ENCODE measurements at places on chromosomes 13 and 19. TPM values are rescaled to one million over a fixed set of nuclear protein-coding genes. Genes with fewer than 3 reads are reported as not detected.
A peak's percentile ranks its signal among the peaks of the same experiment; 100 is the strongest.

Gene ZNF763
- 6.4 TPM for polyA plus RNA-seq

Gene PRSS57
- polyA plus RNA-seq: 0.33 TPM

DNA sequence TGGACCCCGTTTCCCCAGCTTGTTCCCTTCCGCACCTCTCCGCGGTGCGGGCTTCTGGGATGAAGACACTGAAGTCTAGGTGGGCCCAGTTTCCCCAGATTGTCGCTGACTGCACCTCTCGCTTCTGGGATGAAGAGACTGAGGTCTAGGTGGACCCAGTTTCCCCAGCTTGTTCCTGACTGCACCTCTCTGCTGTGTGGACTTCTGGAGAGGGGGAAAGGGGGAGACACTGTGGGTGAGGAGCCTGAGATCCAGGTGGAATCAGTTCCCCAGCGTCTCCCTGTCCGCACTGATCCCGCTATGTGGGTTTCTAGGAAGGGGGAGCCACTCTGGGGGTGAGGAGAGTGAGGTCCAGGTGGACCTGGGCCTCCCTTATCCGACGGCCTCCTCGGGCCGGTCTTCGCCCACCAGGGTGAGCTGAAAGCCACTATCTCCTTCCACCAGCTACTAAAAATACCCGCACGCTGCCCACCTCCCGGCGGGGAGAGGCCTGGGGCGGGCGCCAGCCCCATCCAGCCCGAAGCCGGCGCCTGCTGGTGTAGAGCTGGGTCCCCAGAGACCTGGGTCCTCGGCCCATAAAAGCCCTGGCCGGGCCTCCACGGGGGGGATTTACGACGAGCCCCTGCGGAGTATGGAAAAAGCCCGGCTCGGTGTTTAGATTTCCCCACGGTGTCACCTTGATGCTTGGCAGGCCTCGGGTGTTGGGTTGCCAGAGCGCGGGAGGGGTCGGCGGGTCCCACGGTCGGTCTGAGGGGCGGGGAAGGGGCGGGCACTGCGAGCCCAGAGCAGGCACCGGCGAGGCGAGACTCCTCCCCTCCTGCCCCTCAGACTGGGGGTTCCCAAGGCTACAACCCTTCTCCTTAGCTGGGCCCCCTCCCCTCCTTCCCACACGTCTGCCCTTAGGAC is 10.6 kb downstream of the FUT6 start:
- DNase-seq: peak; percentile 83

DNA sequence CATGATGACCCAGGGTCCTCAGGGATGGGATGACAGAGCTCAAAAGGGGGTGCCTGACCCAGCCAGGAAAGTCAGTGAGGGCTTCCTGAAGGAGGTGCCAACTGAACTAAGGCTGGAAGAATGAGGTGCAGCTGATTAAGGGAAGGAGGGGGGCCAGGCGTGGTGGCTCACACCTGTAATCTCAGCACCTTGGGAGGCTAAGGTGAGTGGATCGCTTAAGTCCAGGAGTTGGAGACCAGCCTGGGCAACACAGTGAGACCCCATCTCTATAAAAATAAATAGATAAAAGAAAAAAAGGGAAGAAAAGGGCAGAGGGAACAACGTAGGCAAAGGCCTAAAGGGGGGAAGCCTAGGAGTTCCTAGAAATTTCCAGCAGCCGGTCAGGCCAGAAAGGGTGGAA is 9.1 kb upstream of the LYPD3 start:
- DNase-seq: no peak

DNA sequence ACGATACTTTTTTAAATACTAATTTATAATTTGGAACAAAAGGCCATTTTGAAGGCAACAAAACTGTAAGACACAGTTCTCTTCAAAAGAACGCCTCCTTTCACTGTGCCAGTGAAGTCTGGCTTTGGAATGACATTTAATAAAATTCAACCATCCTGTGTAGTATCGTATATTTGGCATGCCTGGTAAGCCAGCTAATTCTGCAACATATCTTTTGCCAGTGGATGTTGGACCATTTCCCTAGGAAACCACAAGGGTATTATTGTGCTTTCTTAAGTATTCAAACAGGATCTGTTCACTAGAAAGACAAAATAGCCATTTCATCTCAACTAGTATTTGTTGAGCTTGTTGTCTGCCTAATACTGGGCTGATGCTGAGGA is 111.6 kb downstream of the RGCC start:
- no peak for DNase-seq

Gene C19orf18
- 3.0 TPM for polyA plus RNA-seq

GRCh38 chr13:105159841-105160240 is 1375.6 kb downstream of the EFNB2 start:
- DNase-seq: no peak

DNA sequence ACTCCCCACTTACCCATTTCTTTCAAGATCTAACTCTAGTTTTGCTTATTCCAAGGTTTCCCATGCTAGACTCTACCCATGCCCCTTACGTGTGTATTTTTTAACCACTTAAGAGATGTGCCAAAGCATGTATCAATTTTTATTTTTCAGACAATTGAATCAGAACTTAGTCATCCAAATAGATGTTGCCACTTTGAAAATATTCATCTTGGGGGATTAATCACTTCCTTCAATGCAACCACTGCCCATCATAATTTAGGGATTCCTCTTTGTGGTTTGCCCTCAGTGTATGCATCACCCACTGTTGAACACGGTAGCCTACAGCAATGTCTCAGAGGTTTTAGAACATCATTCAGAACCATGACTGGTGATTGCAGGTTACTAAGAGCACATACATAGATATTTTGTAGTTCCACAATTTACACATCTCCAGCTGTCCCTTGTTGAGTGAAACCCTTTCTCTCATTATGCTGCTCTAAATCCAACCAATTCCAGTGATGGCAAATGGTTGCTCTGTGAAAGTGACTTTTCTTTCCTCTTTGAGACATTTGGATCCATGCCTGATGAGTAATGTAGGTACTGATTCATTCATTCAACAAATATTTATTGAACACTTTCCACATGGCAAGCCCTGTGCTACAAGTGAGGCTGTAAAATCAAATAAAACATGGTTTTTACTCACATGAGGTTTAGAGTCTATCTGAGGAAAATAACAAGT is 60.6 kb upstream of the SERP2 start:
- no peak for DNase-seq

DNA sequence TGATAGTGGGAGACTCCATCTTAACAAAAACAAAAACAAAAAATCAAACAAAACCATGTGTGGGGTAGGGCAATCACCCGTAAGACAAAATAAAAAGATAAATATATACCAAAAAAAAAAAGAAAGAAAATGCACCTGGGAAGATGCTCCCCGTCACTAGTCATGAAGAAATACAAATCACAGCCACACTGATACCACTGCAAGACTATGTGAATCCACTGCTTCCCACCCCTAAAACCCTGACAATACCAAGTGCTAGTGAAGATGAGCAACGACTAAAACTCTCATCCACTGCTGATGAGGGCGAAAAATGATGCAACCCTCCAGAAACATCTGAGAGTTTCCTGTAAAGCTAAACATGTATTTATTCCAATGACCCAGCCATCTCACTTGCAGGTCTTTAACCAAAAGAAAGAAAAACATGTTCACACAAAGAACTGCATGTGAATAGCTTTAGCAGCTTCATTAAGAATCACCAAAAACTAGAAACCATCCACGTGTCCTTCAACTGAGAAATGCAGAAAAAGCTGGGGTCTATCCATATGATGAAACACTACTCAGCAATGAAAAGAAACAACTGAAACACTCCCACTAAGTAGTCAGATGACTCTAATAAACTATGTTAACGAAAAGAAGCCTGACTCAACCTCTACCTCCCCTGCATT is 31.7 kb downstream of the BRD4 start:
- DNase-seq: no peak

DNA sequence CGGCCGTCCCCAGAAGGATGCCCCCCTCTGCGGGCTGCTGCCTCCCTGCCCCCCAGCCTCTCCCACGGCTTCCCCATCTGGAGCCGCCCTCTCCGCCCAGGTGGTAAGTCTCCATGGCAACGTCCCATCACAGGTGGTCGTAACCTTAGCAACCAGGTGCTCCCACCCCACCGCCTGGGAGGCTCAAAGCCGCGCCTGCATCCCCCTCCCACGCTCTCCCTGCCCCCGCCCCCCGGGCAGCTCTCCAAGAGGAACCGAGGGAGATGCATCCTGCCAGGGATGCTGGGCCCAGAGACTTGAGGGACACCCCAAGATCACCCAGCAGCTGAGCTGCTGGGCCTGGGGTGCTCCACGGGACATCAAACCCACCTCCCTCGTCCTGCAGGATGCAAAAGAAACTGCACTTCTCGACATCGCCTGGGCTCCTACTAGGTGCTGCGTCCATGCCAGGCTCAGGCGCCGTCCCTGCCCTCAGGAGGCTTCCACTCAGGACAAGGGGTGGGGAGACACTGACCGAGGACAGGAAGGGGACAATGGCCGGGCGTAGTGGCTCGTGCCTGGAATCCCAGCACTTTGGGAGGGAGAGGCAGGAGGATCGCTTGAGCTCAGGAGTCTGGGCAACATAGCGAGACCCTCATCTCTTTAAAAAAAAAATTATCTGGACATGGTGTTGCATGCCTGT is 5.0 kb upstream of the LINGO3 start:
- no peak for DNase-seq

Gene PODNL1
- 1.5 TPM for polyA plus RNA-seq

- no peak for DNase-seq
Observed at GRCh38 chr13:20132052-20132634, 28.7 kb downstream of the GJA3 start.

DNA sequence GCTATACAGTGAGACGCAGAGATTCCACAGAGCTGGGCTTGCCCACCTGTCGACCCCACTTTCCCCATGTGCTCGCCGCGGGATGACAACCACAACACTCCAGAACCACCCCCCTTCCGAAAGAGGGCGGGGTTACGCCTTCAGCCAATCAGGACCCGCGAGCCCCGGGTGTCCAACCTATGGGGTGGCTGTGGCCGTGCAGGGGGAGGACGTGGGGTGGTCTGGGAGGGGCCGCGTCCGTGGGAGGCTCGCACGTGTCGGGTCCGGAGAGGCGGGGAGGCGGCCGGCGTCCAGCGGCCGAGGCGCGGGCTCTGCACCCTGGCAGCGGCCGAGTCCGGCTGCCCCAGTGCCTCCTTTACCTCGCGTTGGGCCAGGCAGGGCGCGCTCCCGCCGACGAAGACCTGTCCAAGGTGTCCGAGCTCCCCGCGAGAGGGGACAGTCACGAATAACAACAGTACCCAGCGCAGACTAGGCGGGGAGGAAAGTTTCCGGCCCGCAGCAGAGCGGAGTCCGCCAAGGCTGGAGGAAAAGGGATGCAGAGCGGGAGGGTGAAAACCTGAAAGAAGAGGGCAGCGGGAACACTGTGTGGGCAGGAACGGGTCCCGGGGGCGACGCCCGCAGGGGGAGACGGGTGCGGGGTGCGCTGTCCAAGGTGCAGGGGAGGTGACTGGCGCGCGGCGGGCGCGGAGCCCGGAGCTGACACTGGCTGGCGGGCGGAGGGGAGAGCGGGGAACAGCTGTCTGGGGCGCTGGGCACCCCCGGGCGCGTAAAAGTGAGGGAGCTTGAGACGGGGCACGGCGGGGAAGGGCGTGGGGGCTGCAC is 911 bp downstream of the ENOX1 start:
- peak; percentile 82 for DNase-seq
